ENCODE measurements at places on chromosomes 12 and 14. TPM values are rescaled to one million over a fixed set of nuclear protein-coding genes. Genes with fewer than 3 reads are reported as not detected.

The CRIP2 gene
- total RNA-seq = 222 TPM

The C12orf54 gene
- total RNA-seq = not detected

The MYF5 gene
- not detected for total RNA-seq

The OSBPL8 gene
- total RNA-seq = 11.5 TPM

The GAPDH gene
- total RNA-seq = 6,774 TPM

The SCFD1 gene
- total RNA-seq = 36.8 TPM

The RD3L gene
- total RNA-seq = not detected
